WERI-Rb-1 (cell line): ENCODE measurements at places on chromosomes 2 and 18.

DNA sequence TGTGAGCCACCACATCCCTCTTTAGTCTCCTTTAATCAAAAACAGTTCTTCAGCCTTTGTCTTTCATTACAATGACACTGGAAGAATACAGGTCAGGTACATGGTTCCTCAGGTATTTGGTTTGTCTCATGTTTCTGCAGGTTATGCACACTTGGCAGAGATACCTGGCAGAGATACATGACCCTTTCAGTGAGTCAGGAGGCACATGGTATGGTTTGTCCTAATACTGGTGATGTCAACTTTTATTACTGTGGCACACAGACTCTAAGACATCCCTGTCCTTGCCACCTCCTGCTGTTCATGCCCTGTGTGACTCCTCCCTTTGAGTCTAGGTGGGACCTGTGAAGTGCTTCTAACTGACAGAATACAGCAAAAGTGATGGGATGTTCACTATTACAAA, 58.4 kb downstream of the SPIRE1 start:
- DNase-seq: no peak

DNA sequence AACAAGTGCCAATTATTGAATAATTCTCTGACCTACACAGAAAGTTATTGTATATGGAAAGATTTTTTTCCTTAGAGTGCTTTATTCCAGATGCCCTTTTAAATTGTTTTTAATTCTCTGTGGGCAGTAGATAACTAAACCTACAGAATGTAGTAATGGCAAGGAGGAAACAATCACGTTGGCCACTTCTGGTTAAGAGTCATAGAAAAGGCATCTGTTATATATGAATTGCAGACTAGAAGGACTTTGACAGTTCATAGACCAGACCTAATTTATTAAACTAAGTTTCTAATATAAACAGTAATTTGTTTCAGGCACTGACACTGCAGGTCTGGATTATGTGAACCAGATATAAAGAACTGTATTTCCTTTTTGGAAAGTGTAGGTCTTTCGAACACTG, 607.5 kb downstream of the PLCL1 start:
- DNase-seq: no peak

GRCh38 chr2:226077031-226077430, 677.5 kb downstream of the NYAP2 start:
- no peak for DNase-seq

GRCh38 chr18:48968412-48969215, 17.8 kb upstream of the SMAD7 start:
- no peak for DNase-seq

GRCh38 chr2:67561457-67561965, 164.4 kb downstream of the ETAA1 start:
- DNase-seq: no peak

- no peak for DNase-seq
These were observed 1321.6 kb upstream of the ACVR2A start for GRCh38 chr2:146523196-146523595.

DNA sequence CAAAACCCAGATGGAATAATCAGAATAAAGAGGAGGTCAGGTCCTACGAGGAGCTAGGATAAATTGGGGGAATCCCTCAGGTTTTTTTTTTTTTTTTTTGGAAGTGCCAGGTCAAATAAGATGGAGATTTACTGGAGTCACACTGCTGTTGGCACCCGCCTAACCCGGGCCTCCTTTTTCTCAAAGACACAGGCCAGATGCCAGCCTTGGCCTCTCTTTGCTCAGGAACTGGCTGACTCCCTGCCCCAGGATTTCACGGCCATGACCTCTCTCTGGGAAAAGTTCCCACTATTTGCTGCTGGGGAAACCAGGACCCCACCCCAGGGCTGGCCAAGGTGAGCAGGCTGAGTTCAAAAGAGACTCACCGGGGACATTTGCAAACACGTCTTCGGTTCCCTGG, 2.5 kb downstream of the CD8A start:
- no peak for DNase-seq

GRCh38 chr2:52512760-52513159, 1254.8 kb upstream of the CHAC2 start:
- no peak for DNase-seq

- no peak for DNase-seq
These were observed 418.8 kb downstream of the SUCLG1 start for GRCh38 chr2:84040281-84040680.
